ENCODE measurements at places on chromosomes 6 and 20.

DNA sequence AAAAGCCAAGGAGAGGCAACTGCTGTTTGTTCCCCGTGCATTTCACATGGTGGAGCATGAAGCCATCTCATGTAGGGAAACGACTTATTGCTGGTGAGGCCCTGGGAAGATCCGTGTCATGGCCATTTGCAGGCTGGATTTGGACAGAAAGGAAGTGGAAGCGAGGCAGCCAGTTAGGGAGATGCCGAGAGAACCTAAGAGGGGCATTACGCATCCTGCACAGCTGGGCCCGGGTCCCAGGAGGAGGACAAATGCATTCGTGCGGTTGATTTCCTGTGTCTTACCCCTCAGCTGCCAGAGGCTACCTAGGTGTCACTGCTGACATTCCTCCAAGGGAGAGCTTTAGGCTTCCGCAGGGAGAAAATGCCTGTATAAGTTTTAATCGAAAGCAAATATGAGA is 316.2 kb upstream of the CDYL start:
- no peaks in the 10 kb centered on the region for H3K27me3 ChIP-seq
- no peak overlapping the region for H3K4me3 ChIP-seq
- H3K4me1 ChIP-seq = no peaks in the 10 kb centered on the region
- DNase-seq = no peak
- no peaks in the 10 kb centered on the region for H3K36me3 ChIP-seq

DNA sequence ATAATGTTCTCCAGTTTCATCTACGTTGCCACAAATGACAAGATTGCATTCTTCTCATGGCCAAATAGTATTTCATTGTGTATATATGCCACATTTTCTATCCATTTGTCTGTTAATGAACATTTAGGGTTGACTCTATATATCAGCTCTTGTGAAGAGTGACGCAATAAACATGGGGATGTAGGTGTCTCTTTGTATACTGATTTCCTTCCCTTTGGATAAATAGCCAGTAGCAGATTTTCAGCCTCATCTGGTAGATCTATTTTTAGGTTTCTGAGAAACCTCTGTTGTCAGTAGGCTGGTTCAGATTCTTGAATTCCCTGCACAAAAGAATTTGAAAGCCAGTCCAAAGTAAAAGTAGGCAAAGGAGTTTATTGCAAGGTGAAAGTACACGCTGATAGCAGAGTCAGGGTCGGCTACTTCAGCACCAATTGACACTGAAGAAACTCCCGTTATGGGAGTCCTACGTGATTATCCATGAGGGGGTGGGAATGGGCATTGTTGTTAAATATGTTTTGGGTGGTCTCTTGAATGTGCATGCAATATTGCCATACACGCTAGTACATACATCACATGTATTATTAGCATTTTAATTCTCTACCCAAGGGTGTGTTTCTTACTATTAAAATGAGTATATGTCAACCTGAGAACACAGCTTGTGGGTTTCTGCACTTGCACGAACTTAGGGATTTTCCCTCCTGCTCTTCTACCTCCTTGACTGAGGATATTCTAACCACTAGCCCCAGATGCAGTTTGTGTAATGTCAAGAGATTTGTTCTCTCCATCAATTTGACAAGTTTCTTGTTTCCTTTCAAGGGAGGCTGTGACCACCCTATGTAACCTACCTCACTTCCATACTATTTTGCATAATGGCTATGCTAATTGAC is 14.4 kb upstream of the SLC17A2 start:
- H3K4me3 ChIP-seq = peak overlapping the region; percentile 44
- H3K36me3 ChIP-seq = peaks cover 4% of the 10 kb centered on the region
- peaks cover 31% of the 10 kb centered on the region for H3K4me1 ChIP-seq
- peak; percentile 43 for DNase-seq
- peaks cover 3% of the 10 kb centered on the region for H3K27me3 ChIP-seq

DNA sequence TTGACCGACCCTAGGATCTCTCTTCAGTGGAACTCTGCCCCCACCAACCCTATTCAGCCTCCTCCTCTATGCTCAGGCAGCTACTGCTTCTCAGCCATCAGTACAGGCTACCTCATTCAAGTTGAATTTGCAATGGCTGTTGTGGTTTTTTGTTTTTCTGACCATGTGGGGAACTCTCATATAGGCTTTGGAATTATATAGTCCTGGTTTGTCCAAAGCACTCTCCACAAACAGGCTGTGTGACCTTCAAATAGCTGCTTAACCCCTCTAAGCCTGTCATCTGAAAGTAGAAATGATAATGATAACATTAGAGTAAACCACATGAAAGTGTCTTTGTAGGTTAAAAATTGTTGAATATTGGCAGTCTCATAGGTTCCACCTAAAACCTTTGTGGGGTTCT is 80.3 kb downstream of the UNC5CL start:
- no peak for DNase-seq
- peaks cover 8% of the 10 kb centered on the region for H3K4me1 ChIP-seq
- no peak overlapping the region for H3K4me3 ChIP-seq
- H3K27me3 ChIP-seq = peaks cover 13% of the 10 kb centered on the region

DNA sequence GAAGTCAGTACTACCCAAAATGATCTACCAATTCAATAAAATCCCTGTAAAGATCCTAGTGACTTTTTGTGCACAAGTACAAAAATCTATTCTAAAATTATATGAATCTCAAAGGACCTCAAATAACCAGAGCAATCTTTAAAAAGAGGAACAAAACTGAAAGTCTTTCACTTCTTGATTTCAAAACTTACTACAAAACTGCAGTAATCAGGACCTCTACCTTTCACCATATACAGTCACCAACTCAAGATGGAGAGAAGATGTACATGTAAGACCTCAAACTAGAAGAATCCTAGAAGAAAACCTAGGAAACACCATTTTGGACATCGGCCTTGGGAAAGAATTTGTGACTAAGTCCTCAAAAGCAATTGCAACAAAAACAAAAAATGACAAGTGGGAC is 109.5 kb upstream of the CD93 start:
- H3K36me3 ChIP-seq = no peaks in the 10 kb centered on the region
- no peaks in the 10 kb centered on the region for H3K4me1 ChIP-seq
- H3K27ac ChIP-seq = no peak overlapping the region
- H3K27me3 ChIP-seq = peaks cover 20% of the 10 kb centered on the region
- no peak for DNase-seq

- DNase-seq = no peak
- H3K27ac ChIP-seq = no peak overlapping the region
- H3K4me3 ChIP-seq = no peak overlapping the region
- peaks cover 2% of the 10 kb centered on the region for H3K4me1 ChIP-seq
- H3K27me3 ChIP-seq = peaks cover 12% of the 10 kb centered on the region
- H3K36me3 ChIP-seq = no peaks in the 10 kb centered on the region
These were observed 153.3 kb upstream of the ENPP5 start for GRCh38 chr6:46323966-46324622.

- no peak for DNase-seq
- H3K36me3 ChIP-seq = no peaks in the 10 kb centered on the region
- H3K4me3 ChIP-seq = no peak overlapping the region
- H3K27me3 ChIP-seq = no peaks in the 10 kb centered on the region
These were observed 16.5 kb downstream of the SMLR1 start for GRCh38 chr6:130843575-130844320.

- H3K4me3 ChIP-seq = no peak overlapping the region
- H3K4me1 ChIP-seq = no peaks in the 10 kb centered on the region
- no peak for DNase-seq
- peaks cover 3% of the 10 kb centered on the region for H3K36me3 ChIP-seq
These were observed 17.1 kb downstream of the ISM1 start for GRCh38 chr20:13238001-13238653.

DNA sequence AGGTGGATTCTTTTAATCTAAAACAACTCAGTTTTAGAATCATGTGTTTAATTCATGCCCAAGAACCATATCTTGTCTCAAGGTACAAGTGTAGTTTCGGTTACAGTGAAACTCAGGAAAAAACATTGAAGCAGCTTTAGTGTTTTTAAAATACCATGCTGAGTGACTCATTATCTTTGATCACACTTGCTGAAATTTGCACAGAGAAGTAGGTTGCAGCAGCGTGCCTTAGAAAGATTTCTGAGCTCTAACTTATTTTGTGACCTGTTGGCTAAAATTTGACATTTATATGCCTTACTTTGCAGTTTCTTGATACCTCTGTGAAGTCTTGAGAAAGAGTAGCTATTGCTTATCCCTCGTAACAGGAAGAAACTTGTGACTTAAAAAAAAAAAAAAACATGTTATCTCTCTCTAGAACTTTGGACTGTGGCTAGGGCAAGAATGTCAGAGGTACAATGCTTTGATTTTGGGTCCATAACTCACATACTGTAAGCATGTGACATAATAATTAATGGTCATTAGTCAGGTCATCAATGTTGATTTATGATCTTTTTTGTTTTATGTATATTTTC is 34.5 kb upstream of the FUCA2 start:
- no peaks in the 10 kb centered on the region for H3K27me3 ChIP-seq
- peaks cover 16% of the 10 kb centered on the region for H3K36me3 ChIP-seq
- no peak for DNase-seq
- H3K4me3 ChIP-seq = peak overlapping the region; percentile 83

GRCh38 chr6:101003075-101003474 is 121.9 kb upstream of the ASCC3 start:
- no peak overlapping the region for H3K4me3 ChIP-seq
- no peaks in the 10 kb centered on the region for H3K27me3 ChIP-seq
- no peaks in the 10 kb centered on the region for H3K36me3 ChIP-seq
- H3K4me1 ChIP-seq = no peaks in the 10 kb centered on the region

DNA sequence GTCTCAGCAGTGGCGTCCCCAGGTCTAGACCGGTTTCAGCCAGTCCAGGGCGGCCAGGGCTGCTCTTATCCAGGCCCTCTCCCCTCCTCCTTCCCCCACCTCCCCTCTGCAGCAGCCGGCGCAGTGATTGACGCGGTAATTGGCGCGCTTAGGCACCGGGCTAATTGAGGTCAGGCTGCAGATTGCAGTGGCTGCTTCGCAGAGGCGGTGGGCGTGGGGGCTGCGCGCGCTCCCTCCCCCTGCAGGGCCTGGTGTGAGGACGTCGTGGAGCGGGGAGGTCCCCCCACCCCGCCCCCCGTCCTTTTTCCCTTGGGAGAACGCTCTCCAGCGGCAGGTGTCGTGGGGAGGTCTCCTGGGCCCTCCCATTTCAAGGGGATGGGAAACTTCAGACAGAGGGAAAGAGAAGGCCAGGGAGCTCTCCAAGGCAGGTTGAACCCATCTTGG is 70.4 kb upstream of the BLCAP start:
- DNase-seq = no peak
- no peak overlapping the region for H3K27ac ChIP-seq
- H3K36me3 ChIP-seq = no peaks in the 10 kb centered on the region
- peaks cover 17% of the 10 kb centered on the region for H3K27me3 ChIP-seq
- no peak overlapping the region for H3K4me3 ChIP-seq
- no peaks in the 10 kb centered on the region for H3K4me1 ChIP-seq

DNA sequence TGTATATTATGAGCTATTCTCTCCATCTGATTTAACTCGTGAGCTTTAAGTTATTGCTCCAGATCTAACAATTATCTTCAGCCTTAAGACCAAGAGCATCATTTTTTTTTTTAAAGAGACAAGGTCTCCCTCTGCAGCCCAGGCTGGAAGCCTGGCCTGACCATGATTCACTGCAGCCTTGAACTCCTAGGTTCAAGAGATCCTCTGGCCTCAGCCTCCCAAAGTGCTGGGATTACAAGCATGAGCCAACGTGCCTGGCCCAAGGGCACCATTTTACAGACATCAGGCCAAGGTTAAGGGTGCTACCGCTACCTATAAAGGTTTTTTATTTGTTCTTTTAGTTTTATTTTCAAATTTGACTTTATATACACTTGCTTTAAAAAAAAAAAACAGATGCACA is 2.3 kb downstream of the SUPT3H start:
- peak overlapping the region; percentile 73 for H3K27ac ChIP-seq
- H3K4me1 ChIP-seq = peaks cover 36% of the 10 kb centered on the region
- H3K4me3 ChIP-seq = peak overlapping the region; percentile 49
- H3K27me3 ChIP-seq = no peaks in the 10 kb centered on the region

DNA sequence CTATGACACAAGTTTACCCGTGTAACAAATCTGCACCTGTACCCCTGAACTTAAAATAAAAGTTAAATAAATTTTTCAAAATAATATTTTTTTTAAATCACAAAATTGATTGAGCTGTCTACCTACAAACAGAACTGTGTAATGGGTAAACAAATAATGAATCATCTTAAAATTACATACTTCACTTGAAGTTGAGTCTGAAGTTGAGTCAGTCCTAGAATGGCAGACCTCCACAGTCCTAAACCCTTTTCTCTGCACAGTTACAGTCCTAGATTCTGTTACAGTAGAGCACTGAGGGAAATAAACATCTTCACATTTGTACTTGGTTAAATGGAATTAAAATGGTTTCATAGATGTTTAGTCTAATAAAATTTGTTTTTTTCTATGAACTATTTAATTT is 880.8 kb downstream of the PHF3 start:
- H3K27me3 ChIP-seq = no peaks in the 10 kb centered on the region
- no peaks in the 10 kb centered on the region for H3K36me3 ChIP-seq
- H3K4me1 ChIP-seq = no peaks in the 10 kb centered on the region
- no peak overlapping the region for H3K27ac ChIP-seq
- no peak for DNase-seq

GRCh38 chr6:28673787-28674671 is 148.3 kb downstream of the GPX5 start:
- no peak overlapping the region for H3K27ac ChIP-seq
- H3K27me3 ChIP-seq = peaks cover 50% of the 10 kb centered on the region
- peak; percentile 37 for DNase-seq
- peaks cover 3% of the 10 kb centered on the region for H3K4me1 ChIP-seq
- peak overlapping the region; percentile 74 for H3K4me3 ChIP-seq

DNA sequence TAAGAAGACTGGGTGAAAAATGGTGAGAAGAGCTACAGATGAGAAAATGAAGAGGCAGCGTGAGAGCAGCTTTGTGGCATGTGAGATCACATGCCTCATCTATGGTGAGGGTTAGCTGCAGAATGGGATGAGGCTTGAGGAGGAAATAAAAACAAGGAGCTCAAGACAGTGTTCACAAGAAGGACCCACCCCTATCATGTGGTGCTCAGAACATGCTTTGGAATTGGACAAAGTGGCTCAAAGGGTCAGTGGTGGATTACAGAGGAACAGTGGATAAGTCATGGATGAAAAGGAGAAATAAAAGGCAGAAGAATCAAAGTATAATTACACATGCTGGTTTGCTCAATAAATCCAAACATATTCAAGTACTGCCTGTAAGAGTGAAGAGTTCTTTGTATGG is 126.9 kb upstream of the UST start:
- DNase-seq = no peak
- peaks cover 12% of the 10 kb centered on the region for H3K27me3 ChIP-seq
- H3K4me3 ChIP-seq = no peak overlapping the region
- no peak overlapping the region for H3K27ac ChIP-seq

All from T-helper 2 cell treated with Interferon-gamma antibody and Interleukin-4, amounts not matched to agents 5 μg/mL and 100 μg/mL, for 36 hours (primary cell).